ENCODE measurements at places on chromosomes 2 and 18.

GRCh38 chr2:75500633-75501032 is 60.1 kb downstream of the EVA1A start:
- DNase-seq = no peak

- DNase-seq = no peak
These were observed 126.6 kb downstream of the RTP5 start for GRCh38 chr2:241996100-241996499.

- DNase-seq = peak; percentile 87
These were observed 664 bp upstream of the IMPA2 start for GRCh38 chr18:11980494-11981191.

DNA sequence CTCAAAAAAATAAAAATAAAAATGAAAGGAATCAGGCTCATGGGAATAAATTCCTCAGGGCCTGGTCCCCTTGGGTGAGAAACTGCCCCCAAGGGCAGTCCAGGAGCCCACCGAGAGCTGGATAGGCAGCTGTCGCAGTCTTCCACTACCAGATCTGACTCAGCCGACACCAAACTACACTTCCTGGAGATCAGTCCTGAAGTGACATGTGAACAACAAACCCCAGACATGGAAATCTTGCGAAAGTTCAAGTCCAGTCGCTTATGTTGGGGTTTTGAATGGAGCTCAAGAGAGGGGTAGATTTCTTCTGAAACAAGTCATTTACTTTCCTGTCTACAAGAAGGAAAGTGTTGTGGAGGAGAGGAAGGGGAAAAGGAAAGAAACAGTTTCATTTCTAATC is 12.9 kb downstream of the ADCY3 start:
- DNase-seq = no peak

DNA sequence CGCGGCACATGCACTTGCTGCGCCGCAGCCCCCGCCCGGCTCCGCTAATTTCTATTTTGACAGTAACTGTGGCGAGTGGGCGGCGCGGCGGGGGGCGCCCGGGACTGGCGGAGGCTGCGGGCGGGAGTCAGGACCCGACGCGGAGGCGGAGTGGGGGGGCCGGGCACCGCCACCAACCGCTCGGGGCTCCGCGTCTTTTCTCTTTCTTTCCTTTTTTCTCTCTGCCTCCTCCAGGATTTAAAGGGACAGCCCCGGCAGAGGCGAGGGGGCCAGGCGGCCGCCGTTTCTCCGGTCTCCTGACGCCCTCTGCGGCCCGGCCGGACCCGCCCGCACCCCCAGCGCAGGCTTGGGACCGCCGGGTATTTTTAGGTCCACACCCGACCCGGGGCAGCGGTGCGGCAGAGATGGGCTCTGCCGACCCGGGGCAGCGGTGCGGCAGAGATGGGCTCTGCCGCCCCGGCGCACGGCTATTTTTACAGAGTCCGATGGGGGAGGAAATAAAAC is 460 bp upstream of the ZBTB7C start:
- DNase-seq = no peak

GRCh38 chr2:201404699-201405280 is 46.5 kb downstream of the TRAK2 start:
- no peak for DNase-seq

GRCh38 chr2:170140561-170140960 is 37.4 kb upstream of the MYO3B start:
- DNase-seq = no peak

- no peak for DNase-seq
These were observed 85.0 kb downstream of the WDSUB1 start for GRCh38 chr2:159201360-159202063.

DNA sequence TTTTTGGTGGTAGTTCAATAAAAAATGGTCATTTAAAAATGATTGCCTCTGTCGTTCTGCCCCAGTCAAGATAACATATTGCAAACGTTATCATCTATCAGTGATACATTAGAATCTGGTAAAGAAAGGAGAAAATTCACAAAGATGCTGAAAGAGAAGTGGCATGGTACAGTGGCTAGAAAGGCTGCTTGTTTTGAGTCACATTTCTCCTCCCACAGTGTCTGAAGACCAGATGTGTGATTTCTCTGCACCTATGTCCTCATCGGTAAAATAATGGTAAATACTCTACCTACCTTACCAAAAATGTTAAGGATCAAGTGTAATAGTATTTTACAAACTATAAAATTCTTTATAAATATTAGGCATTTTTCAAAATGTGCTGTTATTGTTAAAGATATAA is 76.1 kb upstream of the NOSTRIN start:
- DNase-seq = no peak

DNA sequence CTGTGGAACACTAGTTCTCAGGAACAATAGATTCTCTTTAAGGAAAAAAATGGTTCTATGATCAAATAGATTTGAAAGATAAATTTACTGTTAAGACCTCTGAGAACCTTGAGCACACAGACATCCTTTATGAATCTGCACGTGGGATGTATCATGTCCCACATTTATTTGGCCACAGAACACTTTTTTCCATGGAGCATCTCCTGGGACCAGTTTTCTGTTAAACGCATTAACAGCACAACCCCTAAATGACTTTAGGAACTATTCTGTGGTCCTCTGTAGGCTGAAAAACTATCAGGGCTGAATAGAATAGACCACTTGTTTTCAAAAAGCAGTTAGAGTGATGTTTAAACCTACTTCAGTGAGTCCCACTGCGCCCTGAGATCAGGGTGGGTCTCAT is 132.2 kb upstream of the PID1 start:
- DNase-seq = no peak

- no peak for DNase-seq
These were observed 58.4 kb upstream of the TMEM247 start for GRCh38 chr2:46420945-46421344.

GRCh38 chr18:6056171-6056910 is 161.0 kb upstream of the TMEM200C start:
- no peak for DNase-seq

DNA sequence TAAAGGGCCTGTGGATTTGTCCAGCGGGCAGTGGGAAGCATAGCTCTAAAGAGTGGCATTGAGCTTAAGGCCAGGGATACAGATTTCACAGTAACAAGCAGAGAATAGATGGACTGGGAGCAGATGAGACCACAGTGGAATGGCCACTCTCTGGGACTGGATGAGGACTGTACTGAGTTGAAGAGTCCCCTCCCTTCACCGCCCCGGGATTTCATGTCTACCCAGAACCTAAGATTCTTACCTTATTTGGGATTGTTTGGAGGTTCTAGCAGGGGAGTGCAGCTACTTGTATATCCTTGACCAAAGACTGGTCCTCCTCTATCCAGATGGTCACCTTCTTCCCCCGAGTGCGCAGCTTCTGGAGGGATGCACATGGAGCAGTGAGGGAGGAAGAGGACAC is 28.0 kb upstream of the EFEMP1 start:
- DNase-seq = no peak

Measured in stimulated activated CD4-positive, alpha-beta T cell treated with anti-CD3 and anti-CD28 coated beads, TNF-alpha, amount 100 ng/mL, for 1 hour (primary cell).